ENCODE measurements at places on chromosomes 7 and 10.

GRCh38 chr10:105702211-105702610 lies 1061.1 kb downstream of the SORCS3 start:
- no peak for DNase-seq

DNA sequence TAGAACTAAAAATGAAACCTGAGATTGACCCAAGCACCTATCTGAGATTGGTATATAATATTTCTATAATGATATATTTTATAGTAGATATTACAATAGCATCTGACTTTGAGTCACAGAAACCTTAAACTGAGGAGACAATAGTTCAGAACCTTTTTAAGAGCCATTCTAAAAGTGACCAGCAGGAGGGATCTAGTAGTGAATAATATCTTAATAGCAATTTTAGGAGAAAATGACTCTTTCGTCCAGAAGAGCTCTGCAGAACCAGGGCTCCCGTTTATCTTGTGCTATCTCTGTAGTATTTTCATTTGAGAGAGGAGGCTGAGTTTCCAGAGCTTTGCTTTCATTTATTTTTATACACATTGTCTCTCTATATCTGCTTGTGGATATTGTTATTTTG lies 68.1 kb downstream of the PODXL start:
- no peak for DNase-seq

GRCh38 chr7:31067491-31067890 lies 15.4 kb downstream of the ADCYAP1R1 start:
- no peak for DNase-seq

GRCh38 chr10:72238392-72239175 lies 22.5 kb upstream of the ASCC1 start:
- no peak for DNase-seq

- no peak for DNase-seq
Measured at GRCh38 chr10:104642658-104643302, 1.7 kb downstream of the SORCS3 start.

DNA sequence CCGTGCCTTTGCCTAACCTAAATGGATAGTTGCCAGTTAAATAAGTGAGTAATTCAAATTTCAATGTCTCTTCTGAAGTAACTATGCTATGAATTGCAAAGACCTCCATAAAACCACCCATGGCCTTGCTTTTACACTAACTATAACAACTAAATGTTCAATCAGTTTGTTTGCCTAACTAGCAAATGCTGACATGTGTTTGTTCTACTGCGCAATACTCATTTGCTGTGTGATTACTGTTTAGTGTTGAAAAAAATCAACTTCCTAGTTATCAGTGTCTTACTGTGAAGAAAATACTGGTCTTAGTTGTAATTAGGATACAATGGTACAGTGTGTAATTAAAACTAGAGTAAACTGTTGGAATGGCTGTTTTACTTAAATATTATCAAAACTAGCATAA lies 47.3 kb upstream of the GATAD1 start:
- no peak for DNase-seq

- no peak for DNase-seq
Measured at GRCh38 chr7:14639801-14640200, 262.8 kb downstream of the DGKB start.

DNA sequence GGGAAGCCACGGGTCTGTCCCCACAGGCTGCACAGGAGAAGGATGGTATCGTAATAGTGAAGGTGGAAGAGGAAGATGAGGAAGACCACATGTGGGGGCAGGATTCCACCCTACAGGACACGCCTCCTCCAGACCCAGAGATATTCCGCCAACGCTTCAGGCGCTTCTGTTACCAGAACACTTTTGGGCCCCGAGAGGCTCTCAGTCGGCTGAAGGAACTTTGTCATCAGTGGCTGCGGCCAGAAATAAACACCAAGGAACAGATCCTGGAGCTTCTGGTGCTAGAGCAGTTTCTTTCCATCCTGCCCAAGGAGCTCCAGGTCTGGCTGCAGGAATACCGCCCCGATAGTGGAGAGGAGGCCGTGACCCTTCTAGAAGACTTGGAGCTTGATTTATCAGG lies 8.1 kb downstream of the ZKSCAN1 start:
- no peak for DNase-seq

GRCh38 chr10:95782318-95782717 lies 26.4 kb downstream of the ENTPD1 start:
- DNase-seq = no peak

DNA sequence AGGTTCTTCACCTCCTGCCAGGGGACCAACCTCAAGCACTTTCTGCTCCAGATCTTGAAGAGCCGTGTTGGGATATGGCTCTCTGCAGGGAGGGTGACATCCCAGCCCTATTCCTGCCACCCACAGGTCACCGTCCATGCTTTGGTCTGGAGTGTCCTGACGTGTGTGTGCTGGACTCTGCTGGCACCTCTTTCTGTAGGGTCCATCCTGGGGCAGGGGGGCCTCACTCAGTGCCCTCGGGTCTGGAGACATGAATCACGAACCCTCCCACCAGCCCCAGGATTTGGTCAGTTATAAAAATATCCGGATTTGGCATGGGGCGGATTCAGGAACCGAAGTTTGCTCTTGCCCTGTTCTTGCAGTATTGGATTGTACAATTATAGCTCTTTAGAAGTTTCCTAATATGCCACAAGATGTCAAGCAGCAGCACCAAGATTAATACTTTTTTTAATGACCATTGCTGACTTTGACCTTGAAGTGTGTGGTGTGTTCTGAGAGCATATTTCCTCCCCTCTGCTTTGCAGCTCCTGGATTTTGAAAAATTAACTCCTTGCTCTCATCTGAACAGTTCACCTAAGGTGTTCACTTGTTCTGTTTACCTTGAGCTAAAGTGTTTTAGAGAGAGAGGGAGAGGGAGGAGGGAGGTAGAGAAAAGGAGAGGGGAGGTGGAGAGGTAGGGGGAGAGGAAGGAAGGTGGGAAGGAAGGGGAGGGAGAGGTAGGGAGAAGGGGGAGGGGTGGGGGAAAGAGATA lies 95.4 kb upstream of the SHH start:
- DNase-seq = no peak
